ENCODE measurements at places on chromosomes 5 and 9.

DNA sequence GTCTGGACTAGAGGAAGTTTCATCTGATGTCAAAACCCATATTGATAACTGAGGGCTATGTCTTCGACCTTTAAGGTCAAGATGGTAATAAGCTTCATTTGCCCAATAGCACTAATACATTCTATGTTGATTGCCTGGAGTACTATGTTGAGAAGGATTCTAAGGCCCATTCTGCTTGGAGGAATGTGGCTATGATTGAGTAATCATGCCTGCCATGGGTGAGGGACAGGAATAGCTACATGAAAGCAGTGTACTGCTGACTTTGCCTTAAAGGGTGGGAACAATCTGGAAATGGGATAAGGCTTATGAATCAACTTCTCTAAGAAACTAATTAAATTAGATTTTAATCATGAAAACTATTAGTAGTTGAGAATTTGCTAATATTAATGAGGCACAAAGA is 13.6 kb downstream of the NNT start:
- DNase-seq: no peak

GRCh38 chr5:14449052-14449661 is 132.4 kb upstream of the OTULINL start:
- no peak for DNase-seq

DNA sequence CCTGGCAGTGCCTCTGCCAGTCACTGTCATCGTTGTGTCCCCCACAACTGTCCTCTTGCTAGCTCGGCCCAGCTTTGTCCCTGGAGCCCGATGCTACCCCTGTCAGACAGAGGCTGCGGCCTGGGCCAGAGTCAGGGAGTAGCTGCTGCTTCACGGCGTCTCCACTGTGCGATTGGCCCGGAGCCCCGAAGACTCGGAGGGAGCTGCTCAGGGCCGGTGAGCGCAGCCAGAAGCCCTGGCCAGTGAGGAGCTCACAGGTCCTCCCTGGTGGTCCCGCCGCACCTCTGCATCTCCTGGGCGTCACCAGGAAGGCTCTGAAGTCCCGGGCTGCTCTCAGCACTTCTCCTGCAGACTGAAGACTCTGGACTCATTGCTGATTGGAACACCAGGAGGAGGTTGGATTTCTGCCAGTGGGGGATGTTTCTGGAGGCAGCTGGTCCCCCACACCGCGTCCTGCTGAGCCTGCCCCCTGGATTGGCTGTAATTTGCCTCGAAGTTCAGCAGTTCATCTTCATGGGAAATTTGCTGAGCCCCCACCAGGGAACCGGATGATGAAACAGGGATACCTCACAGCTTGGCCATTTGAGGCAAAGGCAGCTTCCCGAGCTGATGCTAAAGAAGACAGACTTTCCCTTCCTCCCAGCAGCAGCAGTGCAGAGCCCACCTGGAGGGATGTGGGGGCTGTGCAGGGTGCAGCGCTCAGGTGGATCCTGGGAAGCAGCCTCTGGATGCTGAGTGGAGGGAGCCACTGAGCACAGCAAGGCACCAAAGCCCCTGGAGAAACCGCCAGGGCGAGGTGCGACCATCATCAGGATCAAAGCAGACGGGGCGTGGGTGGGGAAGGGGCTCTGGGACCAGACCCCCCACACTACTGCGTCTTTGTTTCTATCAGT is 45.6 kb downstream of the USP20 start:
- peak; percentile 62 for DNase-seq

DNA sequence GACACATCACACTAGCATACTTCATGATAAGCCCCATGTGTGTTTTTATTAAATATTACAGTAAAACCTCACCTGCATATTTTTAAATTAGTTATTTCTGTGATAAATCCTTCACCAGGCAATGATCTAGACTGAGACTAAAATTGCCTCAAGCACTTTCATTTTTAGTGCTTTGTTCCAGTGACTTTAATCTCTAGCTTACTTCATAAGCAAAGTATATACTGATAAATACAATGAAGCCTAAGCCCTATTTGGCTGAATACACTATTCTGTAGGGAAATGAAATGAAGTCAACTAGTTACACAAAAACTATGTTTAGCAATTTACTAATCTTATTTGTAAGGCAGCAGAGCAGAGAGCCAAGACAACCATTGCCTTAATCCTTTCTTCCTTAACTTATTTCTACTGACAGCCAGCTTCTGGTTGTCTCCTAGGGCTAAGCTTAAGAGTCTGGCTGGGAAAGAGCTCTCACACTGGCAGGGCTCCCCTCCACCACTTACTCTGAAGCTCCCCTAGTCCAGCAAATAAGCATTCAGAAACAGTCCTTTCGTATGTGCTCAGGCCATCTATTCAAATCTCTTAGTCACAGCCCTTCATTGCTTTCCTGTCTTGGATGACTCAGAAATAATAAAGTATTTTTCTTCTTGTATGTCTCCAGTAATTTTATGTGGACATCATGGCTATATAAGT is 31.4 kb upstream of the MTAP start:
- DNase-seq: no peak

DNA sequence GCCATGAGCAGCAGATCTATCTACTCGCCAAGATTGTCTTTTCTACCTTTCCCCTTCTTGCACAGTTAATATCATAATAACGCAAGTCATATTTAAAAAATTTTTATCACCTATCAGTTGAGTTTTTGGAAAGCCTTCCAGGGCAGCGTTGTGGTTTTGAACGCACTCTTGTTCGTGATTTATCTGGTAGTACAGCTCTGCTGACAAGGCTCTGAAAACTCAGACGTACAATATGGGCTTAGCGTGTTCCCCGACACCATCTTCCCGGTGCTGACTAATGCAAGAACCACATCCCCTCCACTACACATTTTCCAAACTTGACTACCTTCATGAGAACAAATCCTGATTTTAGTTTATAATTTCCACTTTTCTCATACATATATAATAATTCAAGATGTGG is 1.6 kb upstream of the NFIL3 start:
- DNase-seq: no peak

DNA sequence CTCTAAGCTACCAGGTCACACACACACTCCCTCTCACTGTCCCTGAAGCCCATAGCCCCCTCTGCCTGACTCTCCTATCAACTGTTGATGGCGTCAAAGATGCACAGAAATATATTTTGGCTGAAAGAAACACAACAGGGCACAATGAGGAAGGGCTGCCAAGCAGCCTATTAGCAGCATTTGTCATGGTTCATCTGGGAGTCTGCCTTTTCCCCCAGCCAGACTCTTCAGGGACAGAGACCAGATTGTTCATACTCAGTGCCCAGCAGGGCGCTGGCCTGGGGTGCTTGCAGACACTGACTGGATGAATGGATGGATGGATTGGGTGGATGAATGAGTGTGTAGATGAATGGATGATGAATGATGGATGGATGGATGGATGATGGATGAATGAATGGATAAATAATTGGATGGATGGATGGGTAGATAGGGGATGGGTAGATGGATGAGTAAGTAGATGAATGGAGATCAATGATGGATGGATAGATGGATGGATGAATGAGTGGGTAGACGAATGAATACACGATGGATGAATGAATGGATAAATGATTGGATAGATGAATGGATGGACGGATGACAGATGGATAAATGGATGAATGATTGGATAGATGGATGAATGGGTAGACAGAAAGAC is 90.5 kb downstream of the ADAMTS2 start:
- DNase-seq: no peak

DNA sequence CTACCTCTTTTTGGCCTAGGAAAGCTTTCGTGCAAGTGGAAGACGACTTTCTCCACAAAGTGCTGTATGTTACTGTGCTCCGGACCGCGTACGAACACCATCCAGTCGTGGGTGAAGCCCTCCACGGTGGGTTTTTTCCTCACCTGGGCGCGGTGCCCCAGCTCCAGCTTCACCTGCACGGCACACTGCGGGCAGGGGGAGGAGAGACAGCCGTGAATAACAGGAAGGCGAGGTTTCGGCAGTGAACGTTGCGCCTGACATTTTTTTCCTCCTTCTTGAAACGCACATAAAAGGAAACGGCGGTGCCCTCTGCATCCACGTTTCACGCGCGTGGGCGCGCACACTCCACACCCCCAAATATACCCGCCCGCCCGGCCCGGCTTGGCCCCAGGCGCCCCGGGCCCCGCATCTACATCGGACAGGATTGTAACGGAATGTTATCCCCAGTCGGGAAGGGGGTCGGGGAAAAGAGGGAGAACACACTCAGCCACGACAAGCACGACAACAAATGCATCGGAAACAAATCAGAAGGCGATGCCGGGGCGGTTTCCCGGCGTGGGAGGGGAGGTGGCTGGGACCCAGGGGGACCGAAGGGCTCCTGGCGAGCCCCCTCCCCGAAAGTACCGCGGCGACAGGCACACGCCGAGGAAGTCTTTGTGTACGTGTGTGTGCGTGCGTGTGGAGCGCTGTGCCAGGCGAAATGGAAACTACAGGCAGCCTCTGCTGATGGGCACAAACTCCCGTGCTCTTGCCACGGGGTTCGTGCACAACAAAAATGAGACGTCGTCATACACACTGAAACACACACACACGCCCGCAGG is 1.4 kb downstream of the MLLT3 start:
- DNase-seq: peak; percentile 82

DNA sequence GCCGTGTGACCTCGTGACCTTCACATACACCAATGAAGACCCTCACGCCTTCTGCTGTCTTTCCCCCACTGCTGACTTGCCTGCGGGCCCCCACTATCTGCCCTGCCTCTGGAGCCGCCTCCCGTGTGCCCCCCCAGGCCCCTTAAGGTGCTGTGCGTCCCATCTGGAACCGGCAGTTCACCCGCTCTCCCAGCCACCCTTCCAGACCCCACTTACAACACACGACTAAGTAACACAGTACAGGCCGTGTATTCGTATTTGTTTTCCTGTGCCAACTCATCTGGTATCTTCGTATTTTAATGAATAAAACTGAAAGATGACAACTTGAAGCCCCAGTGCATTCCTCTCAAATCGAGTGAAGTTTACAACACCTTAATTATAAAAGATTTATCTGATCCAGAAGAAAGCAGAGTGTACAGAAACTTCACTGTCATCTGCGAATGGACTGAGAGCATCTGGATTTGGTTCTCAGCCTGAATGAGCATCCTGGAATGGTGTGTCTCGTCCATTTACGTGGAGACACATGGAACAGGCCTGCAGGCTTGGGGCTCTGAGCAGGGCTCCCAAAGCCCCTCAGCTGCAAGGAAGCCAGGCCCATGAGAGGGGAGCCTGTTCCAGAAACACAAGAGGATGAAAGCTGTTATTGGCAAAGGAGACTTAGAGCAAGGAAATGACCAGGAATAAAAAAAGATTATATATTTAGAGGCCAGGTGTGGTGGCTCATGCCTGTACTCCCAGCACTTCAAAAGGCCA is 21.9 kb upstream of the TERT start:
- peak; percentile 38 for DNase-seq

DNA sequence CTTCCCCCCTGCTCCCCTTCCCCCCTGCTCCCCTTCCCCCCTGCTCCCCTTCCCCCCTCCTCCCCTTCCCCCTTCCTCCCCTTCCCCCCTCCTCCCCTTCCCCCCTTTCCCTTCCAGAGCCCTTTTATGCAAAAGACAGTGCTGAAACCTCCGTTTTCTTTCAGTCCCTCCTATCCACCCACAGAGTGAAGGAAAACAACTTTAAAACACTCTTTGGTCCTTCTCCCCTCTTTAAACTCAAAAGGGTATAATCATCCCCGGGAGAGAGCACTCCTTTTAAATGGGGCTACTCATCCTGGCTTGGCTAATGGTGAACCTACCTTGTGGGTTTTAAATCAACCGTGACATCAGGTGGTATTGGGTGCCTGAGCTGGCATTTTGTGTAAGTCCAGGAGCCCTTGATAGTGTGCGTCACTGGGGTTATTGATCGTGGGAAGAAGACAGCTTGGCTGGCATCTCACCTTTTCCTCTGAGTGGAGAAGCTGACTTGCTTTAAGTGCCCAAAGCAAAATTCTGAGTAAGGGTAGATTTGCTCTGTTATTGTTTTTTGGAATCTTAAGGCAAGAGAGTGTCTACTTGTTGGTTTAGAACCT is 2.7 kb downstream of the LARP1 start:
- DNase-seq: no peak

GRCh38 chr5:94693043-94693822 is 74.8 kb downstream of the SLF1 start:
- DNase-seq: no peak

DNA sequence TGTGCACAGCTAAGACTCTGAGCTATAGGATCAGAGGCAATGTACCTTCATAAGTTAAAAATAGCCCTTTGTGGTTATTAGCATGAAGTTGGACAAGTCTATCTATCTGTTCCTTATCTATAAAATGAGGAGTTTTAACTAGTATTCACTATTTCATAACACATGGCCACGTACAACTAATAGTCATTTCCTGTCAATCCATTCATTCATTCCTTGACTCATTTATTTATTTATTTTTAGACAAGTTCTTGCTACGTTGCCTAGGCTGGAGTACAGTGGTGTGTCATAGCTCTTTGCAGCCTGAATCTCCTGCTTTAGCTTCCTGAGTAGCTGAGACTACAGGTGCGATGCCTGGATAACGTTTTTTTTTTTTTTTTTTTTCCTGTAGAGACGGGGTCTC is 92.1 kb downstream of the NR3C1 start:
- no peak for DNase-seq

- no peak for DNase-seq
Observed at GRCh38 chr5:180688330-180689070, 39.1 kb upstream of the FLT4 start.

DNA sequence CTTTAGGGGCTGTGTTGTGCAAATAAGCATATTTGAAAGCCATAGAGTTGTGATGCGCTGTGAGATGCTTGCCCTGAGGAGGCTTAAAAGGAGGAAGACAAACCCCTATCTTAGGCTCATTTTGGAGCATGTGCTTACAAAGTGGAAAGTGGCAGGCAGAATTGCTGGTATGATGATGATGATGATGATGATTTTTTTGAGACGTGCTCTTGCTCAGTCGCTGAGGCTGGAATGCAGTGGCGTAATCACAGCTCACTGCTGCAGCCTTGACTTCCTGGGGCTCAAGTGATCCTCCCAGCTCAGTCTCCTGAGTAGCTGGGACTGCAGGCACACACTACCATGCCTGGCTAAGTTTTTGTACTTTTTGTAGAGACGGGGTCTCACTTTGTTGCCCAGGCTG is 1.7 kb downstream of the CNOT8 start:
- DNase-seq: no peak

GRCh38 chr5:20028506-20028905 is 40.5 kb upstream of the CDH18 start:
- no peak for DNase-seq

- no peak for DNase-seq
Observed at GRCh38 chr5:10317825-10318682, 10.4 kb upstream of the CMBL start.

DNA sequence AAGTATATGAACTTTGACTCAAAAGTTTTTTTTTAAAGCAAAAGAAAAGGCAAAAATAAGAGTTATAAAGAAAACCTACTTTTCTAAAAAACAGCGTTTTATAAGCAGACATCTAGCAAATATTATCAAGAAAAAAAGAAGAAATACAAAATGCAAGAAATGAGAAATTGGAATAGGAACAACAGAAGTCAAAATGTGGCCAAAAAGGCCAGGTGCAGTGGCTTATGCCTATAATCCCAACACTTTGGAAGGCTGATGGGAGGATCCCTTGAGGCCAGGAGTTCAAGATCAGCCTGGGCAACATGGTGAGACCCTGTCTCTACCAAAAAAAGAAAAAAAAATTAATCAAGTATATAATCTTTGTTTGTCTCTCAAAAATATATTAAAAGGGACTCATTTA is 35.9 kb downstream of the APTX start:
- no peak for DNase-seq

- no peak for DNase-seq
Observed at GRCh38 chr5:137580030-137580429, 80.9 kb upstream of the SPOCK1 start.
